ENCODE measurements at places on chromosomes 16 and 17.

- DNase-seq, result peak; percentile 17
Measured at GRCh38 chr17:35372846-35373533, 431 bp downstream of the SLFN11 start.

DNA sequence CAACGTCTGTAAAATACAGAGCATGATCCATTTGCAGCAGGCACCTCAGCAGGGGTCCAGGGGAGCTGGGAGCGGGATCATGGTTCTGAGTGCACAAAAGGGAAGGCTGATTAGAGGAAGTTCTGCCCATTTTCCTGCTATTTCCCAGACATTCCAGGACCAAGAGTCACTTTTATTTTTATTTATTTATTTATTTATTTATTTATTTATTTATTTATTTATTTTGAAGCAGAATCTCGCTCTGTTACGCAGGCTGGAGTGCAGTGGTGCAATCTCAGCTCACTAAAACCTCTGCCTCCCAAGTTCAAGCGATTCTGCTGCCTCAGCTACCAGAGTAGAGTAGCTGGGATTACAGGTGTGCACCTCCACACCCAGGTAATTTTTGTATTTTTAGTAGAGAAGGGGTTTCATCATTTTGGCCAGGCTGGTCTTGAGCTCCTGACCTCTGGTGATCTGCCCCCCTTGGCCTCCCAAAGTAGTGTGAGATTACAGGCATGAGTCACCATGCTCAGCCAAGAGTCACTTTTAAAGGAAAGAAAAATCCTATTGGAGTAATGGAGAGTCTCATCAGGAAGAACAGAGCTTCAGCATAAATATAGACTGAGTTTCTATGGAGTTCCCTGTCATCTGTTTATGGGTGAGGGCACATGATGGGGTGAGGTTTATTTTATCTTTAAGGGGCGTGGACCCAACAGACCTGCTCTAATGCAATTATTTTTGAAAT, 355.2 kb downstream of the HAPSTR1 start:
- DNase-seq, result no peak

DNA sequence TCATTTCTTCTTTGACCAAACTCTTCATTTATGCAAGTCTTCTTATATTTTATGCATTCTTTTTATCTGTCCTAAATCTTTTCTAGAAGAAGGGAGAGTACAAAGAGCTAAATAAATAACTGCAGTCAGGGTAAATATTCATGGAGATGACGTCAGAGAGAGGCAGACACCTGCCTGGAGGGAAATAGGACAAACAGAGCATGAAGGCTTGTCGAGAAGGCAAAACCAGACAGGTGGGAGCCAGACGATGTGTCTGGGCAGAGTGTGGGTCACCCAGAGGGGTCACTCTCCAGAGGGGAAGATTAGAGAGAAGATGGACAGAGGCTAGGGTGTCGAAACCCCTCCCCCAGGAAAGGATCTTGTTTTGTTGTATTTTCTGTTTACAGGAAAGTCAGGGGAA, 78.3 kb upstream of the RPL38 start:
- no peak for DNase-seq

- DNase-seq, result no peak
Measured at GRCh38 chr17:49130891-49131290, 1.7 kb upstream of the B4GALNT2 start.

DNA sequence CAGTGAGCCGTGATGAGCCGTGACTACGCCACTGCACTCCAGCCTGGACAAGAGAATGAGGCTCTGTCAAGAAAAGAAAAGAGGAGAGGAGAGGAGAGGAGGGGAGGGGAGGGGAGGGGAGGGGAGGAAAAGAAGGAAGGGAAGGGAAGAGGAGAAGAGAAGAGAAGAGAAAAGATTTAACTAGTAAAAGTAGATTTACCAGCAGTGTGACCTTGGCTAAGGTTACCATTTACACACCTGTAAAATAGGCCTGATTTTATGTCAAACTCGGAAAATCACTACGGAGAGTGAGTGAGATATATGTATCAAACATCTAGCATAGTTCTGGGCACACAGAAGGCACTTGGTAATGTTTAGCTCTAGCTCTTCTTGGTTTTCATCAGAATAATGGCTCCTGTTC, 109.2 kb downstream of the LYRM1 start:
- no peak for DNase-seq

DNA sequence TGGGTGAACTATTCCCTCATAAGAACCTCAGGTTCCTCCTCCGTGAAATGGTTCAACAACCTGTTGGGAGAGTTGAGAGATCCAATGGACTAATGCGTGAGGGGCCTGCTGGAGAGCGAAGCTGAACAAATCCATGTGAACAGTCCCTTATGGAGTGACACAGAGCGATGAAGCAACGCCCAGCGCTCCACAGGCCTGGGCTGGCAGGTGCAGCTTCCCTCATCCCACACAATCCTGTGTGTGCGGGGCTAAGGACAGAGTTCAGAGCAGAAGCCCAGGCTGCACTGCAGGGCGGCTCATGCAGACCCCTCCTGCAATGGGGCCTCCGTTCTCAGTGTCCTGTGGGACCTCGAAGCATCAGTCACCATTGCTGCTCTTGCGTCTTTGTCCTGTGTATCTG, 90.4 kb downstream of the KCNJ12 start:
- DNase-seq, result no peak

DNA sequence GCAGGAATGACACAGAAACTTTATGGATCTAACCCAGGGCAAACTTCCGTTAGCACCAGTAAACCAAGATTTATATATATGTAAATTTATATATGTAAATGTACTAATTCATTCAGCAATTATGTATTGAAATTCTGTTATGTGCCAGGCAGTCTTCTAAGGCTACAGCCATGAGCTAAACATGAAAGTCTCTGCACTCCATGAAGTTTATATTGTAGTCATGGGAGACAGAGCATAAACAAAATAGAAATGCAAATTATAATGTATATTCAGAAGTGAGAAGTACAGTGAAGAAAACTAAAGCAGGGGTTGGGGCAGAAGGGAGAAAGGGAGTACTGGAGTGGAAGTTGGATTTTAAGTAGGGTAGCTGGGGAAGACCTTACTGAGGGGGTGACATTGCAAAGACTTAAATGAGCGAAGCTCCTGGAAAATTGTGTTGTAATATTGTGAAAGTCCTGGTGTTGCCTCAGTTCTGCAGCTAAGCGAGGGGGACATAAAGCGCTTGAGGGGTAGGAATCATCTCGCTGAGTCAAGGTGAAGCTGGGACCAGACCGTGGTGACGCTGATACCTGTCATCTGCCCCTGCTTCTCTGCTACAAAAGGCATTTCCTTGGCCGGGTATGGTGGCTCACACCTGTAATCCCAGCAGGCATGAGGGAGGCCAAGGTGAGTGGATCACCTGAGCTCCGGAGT, 64.8 kb downstream of the YPEL2 start:
- no peak for DNase-seq

- no peak for DNase-seq
Measured at GRCh38 chr17:14048169-14048568, 21.1 kb upstream of the COX10 start.

DNA sequence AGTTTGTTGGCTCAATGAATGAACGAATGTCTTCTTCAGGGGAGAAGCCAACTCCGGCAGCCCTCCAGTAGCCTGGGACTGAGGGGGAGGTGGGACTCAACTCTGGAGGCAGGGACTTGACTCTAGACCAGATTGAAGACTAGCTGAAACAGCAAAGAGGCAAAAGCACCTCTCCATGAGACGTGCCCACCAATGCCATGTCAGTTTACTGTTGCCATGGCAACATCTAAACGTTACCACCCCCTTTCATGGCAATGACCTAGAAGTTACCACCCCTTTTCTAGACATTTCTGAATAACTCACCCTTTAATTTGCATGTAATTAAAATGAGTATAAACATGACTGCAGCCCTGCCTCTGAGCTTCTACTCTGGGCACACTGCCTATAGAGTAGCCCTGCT, 91.8 kb downstream of the ASIC2 start:
- no peak for DNase-seq

GRCh38 chr16:54397190-54397835, 110.7 kb upstream of the IRX3 start:
- no peak for DNase-seq

DNA sequence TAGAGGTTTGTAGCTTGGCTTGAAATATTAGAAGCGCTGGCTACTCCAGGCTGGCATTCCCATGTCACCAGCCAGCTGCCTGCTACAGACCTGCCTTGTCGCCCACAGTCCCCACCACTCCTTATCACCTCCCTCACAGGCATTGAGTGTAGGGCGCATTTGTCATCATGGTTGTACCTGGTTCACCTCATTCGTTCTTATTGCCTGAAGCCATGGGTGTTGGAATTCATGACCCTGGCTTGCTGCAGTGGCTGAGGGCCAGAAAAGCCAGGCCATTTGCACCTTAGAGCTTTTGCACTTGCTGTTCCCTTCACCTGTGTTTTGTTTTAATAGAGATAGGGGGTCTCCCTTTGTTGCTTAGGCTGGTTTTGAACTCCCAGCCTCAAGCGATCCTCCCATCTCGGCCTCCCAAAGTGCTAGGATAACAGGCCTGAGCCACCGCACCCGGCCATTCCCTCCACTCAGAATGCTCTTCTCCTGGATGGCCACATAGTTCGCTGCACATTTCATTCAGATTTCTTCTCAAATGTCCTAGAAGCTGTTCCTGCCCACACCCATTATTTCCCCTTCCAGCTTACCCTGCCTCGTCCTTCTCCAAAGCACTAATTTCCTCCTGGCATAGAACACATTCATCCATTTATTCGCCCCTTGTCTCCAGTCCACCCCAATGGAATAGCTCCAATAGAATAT, 97.6 kb downstream of the C16orf78 start:
- DNase-seq, result no peak

DNA sequence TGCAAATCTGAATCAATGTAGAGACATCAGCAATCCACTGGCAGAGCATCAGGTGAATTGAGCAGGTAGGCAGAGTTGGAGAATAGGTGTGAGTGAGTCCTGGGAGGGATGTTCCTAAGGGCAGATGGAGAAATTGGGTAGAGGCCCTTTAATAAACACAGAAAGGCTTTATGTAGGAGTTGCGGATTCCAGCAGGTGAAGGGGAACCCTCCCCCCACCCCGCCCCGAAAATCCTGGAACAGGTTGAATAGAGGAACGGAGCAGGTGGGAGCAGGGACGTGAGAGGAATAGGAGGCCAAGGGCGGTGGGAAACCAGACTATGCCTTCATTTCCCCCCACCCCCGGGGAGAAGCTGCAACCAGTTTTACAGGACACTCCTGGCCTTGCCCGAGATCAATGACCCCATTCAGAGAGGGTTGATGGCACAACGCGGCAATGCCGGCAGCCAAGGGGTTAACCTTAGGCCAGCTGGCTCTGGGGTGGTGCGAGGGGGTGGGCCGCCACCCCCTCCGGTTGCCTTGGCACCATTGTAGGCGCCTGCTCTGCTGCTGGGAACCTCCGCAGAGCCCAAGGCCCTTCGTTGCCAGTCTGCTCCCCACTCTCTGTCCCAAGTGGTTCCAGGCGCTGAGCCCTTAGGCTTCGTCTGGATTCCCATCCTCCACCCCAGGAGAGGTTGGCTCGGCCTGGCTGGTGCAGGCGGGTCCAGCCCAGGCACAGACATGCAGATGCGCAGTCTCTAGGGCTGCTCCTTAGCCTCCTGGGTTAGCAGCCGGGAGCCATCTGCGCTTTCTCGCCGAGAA, 814 bp upstream of the RUNDC3A start:
- DNase-seq, result no peak

GRCh38 chr17:77677211-77677610, 281.3 kb upstream of the TNRC6C start:
- DNase-seq, result no peak

DNA sequence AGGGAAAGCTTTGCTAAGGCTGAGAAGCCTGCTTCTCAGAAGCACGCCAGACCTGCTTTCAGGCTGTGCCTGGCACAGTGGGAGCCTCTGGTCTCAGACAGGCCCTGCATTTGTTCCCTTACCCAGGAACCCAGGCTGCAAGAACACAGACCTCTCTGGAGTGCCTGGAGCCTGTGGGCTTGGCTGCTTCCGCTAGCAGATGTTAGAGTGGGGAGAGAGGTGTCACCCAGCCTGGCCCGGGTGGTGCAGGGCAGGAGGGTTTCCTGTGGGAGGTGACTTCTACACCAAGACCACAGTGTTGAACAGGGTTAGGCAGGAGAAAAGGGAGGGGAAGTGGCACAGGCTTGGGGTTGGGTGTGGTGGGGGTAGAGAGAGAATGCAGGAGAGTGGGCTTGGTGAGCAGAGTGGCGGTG, 35.8 kb upstream of the ADGRG1 start:
- peak; percentile 80 for DNase-seq

Measured in stimulated activated naive CD8-positive, alpha-beta T cell treated with anti-CD3 and anti-CD28 coated beads, Interleukin-15, amount 100 ng/mL, for 72 hours (primary cell).